ENCODE measurements at places on chromosomes 3 and 15.
A peak's percentile ranks its signal among the peaks of the same experiment; 100 is the strongest.

- no peak for DNase-seq
Observed at GRCh38 chr3:54008744-54009143, 113.6 kb upstream of the CACNA2D3 start.

- DNase-seq, result no peak
Observed at GRCh38 chr3:78701537-78701936, 1066.3 kb downstream of the ROBO1 start.

- DNase-seq, result no peak
Observed at GRCh38 chr3:182182531-182182968, 470.8 kb downstream of the SOX2 start.

GRCh38 chr3:160003520-160004128 is 15.0 kb downstream of the IL12A start:
- DNase-seq, result peak; percentile 22

GRCh38 chr3:194379651-194380050 is 10.1 kb upstream of the LRRC15 start:
- no peak for DNase-seq

DNA sequence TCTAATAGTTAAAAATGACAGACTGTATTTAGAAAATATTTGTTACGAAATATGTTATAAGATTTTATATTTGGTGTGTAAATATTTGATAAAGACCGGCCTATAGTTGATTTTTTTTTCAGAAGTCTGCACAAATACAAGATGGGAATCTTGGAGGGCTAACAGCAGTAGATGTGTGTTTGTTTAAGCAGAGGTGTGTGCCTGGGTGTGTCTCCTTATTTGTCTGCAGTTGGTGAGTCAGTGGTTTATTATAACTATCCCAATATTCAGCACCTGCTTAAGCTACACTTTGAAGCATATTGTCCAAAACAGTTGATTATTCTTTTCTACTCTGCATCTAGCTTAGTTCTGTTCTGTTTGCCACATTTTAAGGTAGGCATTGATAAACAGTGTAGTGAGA is 12.4 kb downstream of the GLCE start:
- no peak for DNase-seq

- DNase-seq, result no peak
Observed at GRCh38 chr3:170910542-170910941, 2.1 kb upstream of the EIF5A2 start.

DNA sequence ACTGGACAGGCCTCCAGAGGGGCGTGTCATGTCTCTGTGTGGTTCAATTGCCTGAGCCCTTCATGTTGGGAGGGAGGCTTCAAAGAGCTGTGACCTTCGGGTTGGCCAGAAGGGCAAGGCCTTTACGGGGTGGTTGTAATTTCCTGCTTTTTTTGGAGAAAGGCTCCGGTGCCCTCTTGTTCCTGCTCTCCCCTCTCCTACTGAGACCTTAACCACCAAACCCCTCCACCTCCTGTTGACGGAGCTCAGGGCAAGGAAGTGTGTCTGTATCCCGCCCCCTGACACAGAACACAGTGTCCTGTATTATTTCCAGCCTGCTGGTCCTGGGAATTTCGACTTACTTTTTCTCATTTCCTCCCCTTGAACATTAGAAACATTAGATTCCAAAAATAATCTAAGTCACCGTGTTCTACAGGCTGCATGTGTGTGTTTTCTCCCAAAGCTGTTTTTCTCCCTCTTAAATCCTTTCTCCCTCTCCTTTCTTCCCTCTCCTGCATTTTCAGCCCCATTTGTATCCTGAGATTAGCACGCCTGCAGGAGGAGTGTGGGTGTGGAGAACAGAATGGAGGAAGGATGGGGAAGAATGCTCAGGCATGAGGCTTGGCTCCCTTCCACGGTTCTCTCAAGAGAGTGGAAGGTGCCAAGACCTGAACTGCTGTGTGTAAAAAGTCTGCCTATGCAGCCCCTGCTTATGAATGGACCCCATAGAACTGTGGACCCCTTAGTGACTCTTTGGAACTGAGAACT is 285.4 kb upstream of the ROPN1 start:
- no peak for DNase-seq
